CD4-positive, alpha-beta T cell treated with Interleukin-15 for 4 hours (primary cell): ENCODE measurements at places on chromosomes 5 and 9.

GRCh38 chr9:97438666-97439065, 26.8 kb downstream of the TDRD7 start:
- DNase-seq: no peak

DNA sequence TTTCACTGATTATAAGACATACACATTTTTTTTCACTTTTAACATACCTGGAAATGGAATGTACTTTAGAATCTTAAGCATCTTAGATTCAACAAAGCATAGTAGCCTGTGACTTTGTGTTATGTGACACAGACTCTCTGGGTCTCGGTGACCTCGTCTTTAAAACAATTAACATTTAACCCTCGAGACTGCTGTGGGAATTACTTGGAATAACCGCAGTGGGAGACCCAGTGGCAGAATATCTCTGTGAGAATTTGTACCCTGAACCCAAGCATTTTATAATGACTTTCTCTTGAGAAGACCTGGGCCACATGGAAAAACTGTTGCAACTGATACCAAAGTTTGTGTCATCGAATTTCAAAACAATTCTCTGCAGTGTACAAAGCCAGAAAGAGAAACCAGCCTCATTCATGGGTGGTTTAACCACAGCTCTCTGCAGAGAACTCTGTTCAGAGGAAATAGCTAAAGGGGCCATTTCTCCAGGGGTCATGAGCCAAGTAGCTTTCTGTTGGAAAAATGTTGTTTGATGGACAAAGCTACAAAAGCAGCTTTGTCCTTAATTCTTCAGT, 10.0 kb upstream of the RETREG1 start:
- peak; percentile 16 for DNase-seq

- no peak for DNase-seq
Measured at GRCh38 chr5:169248996-169249395, 51.9 kb downstream of the SLIT3 start.

DNA sequence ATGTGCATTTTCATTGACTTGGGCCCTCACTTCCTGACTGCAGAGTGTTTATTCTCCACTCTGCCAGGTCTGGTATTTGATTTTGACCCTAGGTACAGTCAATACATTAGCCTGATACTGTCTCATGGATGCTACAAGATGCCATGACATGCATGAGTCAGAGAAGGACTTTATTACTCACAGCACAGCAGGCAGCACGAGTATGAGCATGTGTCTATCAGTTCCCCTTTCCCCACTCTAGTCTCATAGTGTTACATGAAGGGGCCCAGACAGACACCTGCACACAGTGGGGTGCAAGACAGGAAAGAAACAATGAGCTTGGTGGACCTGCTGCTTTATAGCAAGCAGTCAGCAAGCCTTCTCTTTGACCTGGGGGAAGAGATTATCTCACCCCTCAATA, 19.6 kb downstream of the ITGA2 start:
- DNase-seq: peak; percentile 7

DNA sequence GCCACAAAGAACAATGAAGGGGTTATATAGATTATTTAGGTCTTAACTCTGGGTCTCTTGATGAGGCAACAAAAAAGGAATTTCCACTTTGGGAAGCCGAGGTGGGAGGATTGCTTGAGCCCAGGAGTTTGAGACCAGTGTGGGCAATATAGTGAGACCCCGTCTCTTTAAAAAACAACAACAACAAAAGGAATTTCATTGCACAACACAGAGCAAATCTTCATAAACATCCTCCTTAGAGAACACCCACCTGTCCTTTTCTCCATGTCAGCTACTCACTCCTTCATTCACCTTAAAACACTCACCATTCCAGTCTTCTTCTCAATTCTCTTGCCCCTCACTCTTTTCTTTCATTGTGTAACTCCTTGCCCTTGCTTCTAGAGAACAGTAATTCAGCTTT, 39.8 kb upstream of the CEMIP2 start:
- DNase-seq: no peak

- no peak for DNase-seq
Measured at GRCh38 chr5:172442592-172442991, 11.7 kb downstream of the SH3PXD2B start.

DNA sequence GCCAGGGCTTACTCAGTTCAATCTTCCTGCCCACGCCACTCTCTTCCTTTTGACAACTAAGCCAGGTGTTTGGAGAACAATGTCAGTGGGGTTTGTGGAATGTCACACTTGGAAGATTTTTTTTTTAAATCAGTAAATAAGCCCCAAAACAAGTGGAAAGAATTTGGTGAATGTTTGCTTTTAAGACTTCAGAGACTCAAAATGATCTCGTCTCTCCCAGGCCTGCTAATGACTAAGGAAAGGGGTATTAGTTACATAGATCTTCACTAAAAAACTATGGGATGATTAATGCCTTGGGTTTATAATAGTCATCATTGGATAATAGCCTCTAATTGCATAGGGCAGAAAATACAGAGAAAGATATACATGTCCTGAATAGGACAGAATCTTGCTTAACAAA, 166.4 kb downstream of the DMRT2 start:
- DNase-seq: no peak

DNA sequence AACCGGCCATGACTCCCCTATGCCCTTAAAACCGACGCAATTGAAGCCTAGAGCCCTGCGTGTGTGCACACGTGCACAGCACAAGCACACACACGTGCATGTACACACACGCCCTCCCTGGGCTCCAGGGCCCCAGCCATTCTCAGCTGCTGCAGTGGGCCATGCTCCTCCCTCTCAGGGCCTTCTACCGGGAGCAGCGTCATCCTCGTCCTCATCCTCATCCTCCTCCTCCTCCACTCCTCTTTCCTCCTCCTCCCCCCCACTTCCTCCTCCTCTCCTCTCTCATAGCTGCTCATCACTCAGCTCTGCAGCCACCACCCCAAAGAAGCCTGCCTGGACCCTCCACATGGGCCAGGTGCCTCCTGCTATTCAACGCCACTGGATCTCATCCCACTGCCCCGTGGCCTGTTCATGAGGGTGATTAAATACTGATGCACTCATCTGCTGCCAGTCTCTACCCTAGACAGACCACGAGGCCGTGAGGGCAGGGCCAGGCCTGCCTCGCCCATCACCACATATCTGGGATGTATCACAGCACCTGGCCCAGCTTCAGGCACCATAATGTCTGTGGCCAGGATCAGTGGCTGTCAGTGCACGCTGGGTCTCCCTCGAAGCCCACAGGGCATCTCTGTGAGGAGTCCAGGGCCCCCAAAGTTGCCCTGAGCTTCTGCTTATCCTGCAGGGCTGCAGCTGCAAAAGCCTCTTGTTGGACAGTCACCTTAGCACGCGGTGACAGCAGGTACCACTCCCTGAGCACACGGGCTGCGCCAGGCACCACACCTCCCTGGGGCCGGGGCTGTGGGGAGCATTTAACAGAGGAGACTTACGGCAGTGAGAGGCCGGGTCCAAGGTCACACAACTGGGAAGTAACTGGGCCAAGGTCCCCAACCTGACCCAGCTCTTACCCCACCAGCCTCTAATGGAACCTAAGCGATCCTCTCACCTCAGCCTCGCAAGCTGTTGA, 9.8 kb downstream of the FAM78A start:
- no peak for DNase-seq

- DNase-seq: no peak
Measured at GRCh38 chr9:103991698-103992097, 102.4 kb upstream of the SMC2 start.

- no peak for DNase-seq
Measured at GRCh38 chr9:135655317-135655716, 7.8 kb upstream of the LCN9 start.

GRCh38 chr5:9231842-9232241, 314.0 kb downstream of the SEMA5A start:
- DNase-seq: no peak
